AG08396 (cell line): ENCODE measurements at places on chromosomes 5 and 9.

GRCh38 chr5:150075806-150076205, 10.5 kb downstream of the CSF1R start:
- DNase-seq, result no peak

DNA sequence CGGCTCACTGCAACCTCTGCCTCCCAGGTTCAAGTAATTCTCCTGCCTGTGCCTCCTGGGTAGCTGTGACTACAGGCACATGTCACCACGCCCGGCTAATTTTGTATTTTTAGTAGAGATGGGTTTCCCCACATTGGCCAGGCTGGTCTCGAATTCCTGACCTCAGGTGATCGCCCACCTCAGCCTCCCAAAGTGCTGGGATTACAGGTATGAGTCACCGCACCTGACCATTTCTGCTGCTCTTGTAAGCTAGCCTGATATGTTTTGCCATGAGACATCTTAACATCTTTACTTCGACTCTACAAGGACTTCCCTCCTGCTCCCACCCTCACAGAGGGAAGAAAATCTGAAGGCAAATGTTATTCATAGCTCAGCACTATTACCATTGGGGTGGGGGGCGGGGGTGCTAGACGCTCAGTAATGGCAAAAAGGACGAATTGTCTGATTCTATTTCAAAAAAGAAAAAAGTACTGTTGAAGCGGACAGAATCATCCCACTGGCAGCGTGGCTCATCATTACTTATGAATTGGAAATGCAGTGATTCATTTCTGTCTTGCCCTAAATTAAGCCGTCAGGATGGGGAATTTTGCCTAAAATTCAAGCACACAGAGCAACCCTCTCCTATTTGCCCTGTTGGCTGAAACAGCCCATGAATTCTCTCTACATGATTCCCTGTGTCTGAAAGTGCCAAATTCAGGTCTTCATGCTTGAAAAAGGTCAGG, 46.4 kb upstream of the WWC1 start:
- no peak for DNase-seq

DNA sequence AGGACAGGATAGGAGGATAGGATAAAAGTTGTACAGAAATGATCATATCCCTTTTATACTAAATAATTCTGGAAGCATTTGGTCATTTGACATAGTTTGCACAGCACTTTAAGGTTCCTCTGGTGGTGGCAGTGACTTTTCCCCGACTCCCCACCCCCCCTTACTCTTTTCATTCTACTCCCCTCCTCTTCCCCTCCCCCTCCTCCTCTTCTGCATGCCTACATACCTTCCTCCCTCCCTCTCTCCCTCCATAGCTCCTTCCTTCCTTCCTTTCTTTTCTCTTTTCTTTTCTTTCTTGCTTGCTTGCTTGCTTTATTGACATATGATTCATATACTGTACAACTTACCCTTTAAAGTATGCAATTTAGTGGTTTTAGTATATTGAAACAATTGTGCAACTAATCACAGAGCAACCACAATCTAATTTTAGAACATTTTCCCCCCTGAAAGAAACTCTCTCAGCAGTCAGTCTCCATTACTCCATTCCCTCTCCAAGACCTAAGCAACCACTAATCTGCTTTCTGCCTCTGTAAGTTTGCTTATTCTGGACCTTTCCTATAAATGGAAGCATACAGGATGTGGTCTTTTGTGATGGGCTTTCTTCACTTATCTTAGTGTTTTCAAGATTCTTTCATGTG, 159.0 kb downstream of the HACD4 start:
- DNase-seq, result peak; percentile 18

GRCh38 chr9:102587281-102587680, 407.9 kb upstream of the CYLC2 start:
- DNase-seq, result no peak

DNA sequence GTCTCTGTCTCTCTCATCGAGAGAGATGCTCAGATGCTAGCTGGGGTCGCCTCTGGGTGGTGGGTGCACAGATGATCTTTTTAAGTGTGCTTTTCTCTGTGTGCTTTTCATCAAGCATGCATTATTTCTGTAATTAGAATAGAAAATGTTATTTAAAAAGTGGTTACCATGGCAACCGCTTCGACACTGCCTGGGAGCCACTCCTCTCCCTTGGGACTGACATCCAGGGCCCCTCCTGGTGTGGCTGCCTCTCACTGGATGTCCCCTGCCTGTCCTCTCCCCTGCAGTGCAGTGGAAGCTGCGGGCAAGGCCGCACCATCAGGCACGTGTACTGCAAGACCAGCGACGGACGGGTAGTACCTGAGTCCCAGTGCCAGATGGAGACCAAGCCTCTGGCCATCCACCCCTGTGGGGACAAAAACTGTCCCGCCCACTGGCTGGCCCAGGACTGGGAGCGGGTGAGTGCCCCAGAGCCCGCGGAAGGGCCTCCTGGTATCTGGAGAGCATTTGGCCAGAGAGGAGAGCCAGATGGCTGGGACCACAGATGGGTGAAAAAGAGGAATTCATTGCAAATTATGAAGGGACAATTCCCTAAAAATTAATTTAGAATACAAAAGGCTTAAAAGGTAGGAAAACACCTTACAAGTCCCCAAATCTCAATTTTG, 34.7 kb downstream of the ADAMTSL2 start:
- DNase-seq, result no peak

DNA sequence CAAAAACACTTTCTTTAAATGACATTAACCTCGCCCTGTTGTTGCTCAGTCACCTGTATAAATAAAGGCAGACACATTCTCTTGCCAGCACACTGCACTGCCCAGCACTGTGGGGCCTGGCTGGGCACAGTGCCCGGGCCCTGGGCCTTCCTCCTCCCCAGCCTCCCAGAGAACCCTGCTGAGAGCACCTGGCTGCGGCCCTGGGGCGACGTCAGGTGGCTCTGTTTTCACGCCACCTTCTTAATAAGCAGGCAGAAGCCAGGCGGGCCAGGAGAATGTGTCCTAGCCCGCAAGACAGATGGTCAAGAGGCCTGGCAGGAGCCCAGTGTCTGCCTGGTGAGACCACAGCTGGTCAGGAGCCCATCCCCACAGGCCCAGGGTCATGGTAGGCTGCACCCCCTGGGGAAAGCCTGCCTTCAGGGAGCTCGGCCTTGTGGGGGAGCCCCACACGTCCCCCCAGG, 8.2 kb upstream of the AGPAT2 start:
- no peak for DNase-seq

- DNase-seq, result no peak
Measured at GRCh38 chr9:120436983-120437475, 142.9 kb downstream of the CDK5RAP2 start.

- DNase-seq, result no peak
Measured at GRCh38 chr5:116013936-116014335, 18.3 kb upstream of the ARL14EPL start.

GRCh38 chr9:106886111-106887046, 23.4 kb downstream of the ZNF462 start:
- no peak for DNase-seq

DNA sequence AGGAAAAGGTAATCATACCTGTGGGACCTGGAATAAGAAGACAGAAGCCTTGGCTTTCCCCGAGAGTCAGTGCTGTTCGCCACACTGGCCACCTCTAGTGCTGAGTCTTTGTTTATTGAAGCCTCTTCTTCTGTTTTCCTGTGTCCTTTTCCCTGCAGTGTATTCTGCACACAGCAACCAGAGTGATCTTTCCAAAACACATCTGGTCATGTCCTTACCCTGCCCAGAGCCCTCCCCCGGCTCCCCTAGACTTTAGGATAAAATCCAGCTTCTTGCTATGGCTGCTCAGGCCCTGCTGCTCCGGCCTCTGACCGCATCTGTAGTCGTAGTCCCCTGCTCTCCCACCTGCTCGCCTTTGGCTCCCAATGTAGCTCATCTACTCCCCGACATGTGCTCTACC, 28.3 kb downstream of the GALNT10 start:
- no peak for DNase-seq

GRCh38 chr5:181167814-181168488, 20.6 kb downstream of the OR2V2 start:
- DNase-seq, result no peak

- no peak for DNase-seq
Measured at GRCh38 chr5:133777951-133778350, 165.6 kb upstream of the FSTL4 start.

GRCh38 chr5:142617416-142618129, 68.3 kb downstream of the FGF1 start:
- DNase-seq, result no peak

DNA sequence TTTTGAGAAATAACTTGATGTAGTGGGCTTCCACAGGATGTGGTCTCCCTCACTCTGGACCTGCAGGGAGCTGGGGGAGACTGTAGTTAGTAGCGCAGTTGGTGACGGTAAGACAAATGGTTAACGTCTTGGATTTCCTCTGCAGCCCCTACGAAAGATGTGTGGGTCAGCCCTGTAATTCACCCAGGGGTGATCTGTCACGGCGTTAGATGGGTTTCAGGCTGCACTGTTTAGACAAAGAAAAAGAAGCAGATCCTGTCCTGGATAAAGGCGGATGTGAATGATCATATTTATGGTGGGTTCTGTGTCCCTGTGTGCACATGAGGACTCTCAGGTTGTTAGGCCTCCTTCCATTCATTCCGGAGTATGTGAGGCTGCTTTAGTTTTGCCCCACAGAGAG, 142.0 kb upstream of the SLC28A3 start:
- no peak for DNase-seq

- DNase-seq, result no peak
Measured at GRCh38 chr9:128405077-128405779, 15.4 kb upstream of the CERCAM start.

GRCh38 chr9:85543196-85543595, 198.6 kb downstream of the AGTPBP1 start:
- DNase-seq, result no peak

DNA sequence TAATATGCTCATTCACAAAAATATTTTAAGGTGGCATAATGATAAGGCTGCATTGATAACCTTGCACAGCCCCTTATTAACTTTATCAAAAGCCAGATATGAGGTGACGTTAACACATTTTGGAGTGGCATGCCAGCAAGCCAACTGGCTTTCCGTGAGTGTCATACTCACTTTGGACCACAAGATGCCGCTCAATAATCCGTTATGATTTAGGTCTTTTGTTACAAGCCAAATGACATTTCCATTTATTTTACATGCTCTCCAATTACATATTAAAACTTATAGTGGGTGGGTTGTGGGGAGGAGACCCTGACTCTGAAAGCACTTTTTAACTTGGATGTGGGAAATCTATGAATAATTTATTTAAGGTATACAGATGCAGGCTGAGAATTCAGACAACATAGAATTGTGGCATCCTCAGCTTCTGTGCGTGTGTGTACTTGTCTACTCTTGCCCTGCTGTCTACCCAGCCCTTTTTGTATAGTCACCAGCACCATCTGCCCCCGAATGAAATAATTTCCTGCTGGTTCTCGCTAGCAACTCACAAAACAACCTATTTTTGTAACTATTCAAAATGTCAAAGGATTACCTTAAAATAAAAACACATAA, 305.1 kb downstream of the PSAT1 start:
- peak; percentile 30 for DNase-seq

DNA sequence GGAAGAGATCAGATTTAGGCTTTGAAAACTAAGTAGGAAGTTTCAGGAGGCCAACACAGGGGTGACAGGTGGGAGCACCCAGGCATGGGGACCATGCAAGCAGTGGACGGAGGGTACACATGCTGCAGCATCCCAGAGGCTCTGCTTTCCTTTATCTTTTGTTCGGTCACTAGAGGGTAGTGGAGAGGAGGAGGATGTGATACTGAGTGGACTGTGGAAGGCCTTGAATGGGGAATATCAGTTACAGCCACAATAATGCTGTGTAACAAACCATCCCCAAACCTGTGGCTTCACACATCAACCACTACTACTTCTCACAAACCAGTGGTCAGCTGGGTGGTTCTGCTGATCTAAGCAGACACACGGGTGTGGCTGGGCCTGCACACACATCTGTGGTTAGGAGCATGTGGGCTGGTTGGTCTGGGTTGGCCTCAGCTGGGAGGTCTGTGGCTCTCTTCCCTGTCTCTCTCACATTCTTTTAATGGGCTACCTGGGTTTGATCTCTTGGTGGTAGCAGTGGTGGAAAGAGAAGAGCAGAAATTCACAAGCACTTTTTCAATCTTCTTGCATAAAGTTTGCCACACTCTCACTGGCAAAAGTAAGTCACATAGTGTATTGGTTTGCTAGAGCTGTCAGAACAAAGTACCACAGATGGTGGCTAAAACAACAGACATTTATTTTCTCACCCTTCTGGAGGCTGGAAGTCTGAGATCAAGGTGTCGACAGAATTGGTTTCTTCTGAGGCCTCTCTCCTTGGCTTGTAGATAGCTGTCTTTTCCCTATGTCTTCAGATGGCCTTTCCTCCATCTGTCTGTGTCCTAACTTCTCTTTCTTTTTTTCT, 238.7 kb downstream of the AGTPBP1 start:
- DNase-seq, result no peak

- no peak for DNase-seq
Measured at GRCh38 chr5:158869854-158870253, 229.9 kb downstream of the EBF1 start.

DNA sequence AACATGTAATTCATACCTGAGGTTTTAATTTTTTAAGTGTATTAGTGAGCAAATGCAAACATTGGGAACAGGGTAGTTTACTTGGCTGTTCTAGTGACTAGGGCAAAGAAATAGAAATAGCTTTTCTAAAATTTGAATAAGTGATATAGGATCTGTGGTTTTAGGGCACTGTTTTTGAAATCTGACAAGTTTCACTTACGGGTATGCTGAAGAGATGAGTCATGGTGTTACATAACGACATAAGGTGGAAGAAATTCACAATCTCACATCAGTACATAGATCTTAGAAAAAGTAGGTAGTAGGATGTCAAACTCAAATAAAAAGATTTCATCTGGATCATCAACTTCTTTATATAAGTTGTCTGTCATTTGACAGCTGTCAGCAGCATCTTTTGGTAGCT, 772.3 kb downstream of the MAT2B start:
- no peak for DNase-seq

DNA sequence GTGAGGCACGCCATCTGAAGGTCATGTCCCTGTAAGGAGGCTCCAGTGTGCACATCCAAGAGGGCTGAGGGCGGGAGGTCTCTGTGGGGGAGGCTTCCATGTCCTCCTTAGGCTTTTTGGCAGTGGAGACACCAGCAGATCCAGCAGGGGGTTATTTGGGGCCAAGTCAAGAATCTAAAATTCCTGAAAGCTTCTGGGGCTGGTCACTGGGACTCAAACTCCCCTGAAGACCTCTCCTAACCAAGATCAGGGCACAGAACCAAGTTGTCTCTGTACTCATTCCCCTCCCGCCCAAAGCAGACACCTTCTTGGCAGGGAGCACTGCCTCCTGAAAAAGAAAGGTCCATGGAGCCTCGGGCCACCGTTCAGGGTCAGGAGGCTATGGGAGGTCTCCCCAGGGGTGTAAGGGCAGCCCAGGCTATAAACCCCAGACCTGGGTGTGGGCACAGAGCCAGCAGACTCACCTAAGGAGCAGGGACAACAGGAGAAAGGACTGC, 127.4 kb upstream of the ADRA1B start:
- DNase-seq, result no peak

GRCh38 chr9:136133191-136133958, 14.7 kb upstream of the TMEM250 start:
- DNase-seq, result peak; percentile 75

DNA sequence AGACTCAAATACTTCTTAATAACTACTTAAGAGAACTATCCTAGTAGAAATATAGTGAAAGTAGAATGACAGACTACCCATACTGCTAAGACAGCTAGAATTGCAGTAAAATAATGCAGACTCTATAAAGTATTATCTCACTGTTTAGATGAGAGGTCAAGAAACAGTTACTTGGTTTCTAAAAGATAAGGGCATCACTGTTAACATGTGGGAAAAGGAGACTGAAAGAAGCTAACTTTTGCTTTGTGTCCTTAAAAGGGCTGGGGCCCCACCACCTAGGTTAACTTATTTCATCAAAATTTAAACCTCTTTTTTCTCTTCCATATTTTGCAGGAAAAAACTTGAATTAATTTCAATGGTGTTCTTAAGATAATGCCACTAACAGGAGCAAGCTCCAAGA, 204.3 kb downstream of the CNTLN start:
- no peak for DNase-seq
